Fibroblast of skin of left quadriceps (primary cell): ENCODE measurements at places on chromosomes 13 and 19.

GRCh38 chr13:95420501-95420900 lies 119.2 kb upstream of the ABCC4 start:
- no peak for DNase-seq

GRCh38 chr13:76307142-76307541 lies 579.1 kb downstream of the KCTD12 start:
- DNase-seq: no peak

DNA sequence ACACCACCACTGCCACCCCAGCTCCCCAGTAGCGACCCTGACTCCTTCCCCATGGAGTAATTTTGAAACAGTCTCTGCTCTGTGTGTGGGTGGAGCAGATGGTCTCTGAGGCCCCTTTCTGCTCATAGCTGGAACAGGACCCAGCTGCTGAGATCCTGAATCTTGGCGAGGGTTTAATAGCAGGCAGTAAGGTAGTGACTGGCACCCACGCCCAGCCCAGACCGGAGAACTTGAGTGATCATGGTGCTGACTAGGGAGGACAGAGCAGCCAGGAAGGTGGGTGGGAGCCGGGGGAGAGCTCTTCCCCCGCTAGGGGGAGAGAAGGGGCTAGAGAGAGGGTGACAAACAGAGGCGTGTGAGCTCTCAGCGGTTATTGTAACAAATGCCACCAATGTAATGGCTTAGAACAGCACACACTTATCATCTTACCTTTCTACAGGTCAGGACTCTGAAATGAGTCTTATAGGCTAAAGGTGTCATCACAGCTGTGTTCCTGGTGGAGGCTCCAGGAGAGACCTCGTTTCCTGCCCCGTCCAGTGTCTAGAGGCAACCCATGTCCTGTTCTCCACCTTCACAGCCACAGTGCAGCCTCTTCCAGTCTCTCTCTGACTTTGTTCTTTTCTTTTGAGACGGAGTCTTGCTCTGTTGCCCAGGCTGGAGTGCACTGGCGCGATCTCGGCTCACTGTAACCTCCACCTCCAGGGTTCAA lies 7.2 kb upstream of the ACER1 start:
- no peak for DNase-seq

DNA sequence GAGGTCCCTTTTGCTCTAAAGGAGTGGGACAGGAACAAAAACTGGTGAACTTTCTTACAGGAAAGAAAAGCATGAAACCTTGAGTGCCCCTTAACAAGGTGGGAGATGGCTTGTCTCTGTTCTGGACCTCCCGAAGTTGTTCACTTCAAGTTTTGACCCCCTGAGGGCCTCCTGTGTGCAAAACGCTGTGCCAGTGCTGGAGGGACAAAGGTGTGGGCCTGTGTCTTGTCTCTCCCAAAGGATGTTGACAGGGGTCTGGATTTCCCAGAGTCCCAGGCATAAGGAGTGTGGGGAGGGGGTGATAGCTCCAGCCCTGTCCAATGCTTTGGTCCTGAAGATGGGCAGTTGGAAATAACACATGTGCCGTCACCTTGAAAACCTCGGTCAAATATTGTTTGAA lies 6.5 kb downstream of the ZNF536 start:
- DNase-seq: no peak

DNA sequence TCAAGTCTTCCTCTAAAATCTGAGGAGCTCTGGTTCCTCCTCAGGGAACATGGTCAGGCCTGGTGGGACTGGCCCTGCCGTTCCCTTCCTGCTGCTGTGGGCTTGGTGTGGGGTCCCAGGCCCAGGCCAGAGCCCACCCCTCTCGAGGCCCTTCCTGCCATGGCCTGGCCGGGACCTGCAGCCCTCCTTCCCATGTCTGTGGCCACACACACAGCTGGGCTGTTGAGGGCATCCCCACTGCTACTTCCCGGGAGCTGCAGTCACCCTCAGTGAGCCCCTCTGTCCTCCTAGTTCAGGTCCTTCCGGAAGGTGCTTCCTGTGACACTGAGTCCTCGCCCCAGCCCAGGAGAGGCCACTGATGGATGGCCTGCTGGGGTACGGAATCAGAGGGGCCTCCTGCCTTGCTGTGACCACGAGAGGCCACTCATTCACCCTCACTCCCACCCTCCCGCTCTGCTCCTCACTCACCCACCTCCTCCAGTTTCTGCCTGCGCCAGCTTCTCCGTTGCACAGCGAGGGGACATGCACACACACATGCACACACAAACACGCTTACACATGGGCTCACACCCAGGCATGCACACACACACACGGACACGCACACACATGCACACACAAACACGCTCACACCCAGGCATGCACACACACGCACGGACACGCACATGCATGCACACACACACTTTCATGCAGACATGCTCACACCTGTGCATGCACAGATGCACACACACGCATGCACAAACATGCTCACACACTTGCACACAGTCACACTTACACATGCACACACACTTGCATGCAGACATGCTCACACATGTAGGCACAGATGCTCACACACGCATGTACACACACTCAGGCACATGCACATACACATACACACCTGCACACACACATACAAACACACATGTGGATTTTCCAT lies 7.3 kb upstream of the MCF2L start:
- DNase-seq: no peak

DNA sequence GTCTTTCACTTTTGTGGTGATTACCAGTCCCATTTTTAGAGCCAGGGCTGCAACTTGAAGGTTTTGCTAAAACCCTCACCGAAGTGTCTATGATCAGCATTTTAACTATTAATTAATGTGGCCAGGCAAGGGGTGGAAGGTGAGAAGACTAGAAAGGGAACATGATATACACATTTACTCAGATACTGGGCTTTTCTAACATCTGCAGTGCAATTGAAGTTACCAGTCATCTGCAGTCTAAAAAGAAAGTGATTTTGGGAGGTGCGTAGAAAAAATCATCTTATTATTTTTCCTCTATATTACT lies 481 bp downstream of the ALOX5AP start:
- no peak for DNase-seq

DNA sequence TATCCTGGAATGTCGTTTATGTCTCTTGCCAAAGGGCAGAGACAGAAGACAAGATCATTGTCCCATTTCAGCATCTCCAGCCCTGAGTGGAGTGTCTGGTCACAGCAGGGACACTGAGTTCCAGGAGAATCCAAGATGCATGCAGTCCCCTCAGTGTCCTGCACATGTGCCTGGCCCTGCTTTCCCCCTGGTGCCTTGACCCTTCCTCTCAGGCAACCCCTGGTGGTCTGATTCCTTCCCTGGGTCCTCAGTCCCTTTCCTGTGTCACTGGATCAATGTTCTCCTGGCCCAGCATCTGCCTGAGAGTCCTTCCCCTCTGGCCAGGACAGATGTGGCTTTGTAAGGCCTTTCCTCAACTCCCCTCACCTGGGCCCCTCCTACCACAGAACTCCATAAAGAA lies 9.0 kb downstream of the CEACAM21 start:
- no peak for DNase-seq

- DNase-seq: no peak
These were observed 84.7 kb upstream of the PCDH8 start for GRCh38 chr13:52933099-52933498.

DNA sequence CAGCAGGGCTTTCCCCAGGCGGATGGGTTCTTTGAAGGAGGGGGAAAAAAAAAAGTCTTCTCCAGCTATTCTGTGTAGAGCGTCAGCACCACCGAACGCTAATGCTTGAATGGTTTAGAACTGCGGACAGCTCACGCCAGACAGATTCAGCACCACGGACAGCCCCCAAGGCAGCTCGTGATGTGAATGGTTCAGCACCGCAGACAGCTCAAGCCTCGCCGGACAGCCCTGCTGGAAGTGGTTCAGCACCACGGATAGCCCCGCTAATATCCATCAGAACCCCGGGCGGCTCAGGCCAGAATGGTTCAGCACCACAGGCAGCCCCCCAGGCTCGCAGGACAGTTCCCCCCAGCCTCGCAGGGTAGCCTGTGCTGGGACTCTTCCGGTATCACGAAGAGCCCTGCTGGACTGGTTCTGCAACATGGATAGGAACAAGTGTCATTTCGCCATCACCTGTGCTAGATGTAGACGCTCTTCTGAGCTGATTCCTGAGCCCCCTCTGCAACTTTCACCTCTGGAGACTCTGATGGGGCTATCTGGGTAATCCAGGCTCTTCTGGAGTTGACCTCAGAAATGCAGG lies 4.9 kb upstream of the SMIM17 start:
- DNase-seq: peak; percentile 9

DNA sequence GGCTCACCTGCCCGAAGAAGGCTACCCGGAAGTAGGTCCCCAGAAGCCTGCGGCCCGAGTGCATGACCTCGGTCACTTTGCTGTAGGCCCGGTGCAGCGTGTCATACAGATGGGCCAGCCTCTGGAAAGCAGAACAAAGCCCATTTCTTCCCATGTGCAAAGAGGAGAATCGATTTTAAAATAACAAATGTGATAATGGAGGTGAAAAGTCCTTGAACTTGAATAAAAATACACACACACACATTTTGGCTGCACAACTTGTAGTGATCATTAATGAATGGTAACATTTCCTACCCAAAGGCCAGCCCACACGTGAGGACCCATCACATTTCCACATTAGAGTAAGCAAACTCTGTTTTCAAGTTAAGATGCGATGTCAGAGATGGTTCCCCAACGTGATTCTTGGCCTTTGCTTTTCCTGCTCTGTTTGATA lies 56.9 kb upstream of the SLC15A1 start:
- no peak for DNase-seq

GRCh38 chr19:3767050-3767449 lies 4.6 kb downstream of the MRPL54 start:
- no peak for DNase-seq

DNA sequence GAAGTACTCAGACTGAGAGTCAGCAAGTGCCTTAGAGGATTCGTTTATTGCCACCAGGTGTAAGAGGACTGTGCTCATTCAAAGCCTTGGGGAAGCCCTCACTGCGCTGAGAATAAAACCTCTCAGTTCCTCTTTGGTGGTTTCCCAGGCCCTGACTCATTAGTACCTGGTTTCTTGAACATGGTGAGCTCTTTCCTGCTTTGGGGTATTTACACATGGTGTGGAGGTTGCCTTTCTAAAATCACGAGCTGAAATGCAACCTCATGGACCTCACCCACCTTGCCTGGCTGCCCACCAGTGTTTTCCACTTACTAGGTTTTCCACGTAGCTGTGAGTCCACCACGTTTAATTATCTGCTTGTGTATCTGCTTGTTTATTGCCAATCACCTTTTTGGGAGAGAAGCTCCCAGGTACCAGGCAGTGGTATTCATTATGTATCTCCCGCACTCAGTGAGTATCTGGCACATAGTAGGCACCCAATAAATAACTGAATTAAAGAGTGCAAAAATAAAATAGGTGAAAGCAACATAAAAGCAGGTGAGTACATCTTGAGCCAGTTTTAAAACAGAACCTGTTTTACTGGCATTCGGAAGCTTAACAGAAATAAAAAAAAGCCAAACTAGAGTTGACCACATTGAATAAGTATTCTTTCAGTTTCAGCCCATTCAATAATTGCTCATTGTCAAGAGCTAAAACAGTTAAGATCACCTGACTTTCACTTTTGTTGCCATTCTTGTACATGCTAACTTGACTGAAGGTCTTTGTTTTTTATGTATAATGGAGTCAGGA lies 533.0 kb downstream of the MYO16 start:
- no peak for DNase-seq

GRCh38 chr19:9793071-9793591 lies 24.6 kb upstream of the ZNF846 start:
- no peak for DNase-seq

DNA sequence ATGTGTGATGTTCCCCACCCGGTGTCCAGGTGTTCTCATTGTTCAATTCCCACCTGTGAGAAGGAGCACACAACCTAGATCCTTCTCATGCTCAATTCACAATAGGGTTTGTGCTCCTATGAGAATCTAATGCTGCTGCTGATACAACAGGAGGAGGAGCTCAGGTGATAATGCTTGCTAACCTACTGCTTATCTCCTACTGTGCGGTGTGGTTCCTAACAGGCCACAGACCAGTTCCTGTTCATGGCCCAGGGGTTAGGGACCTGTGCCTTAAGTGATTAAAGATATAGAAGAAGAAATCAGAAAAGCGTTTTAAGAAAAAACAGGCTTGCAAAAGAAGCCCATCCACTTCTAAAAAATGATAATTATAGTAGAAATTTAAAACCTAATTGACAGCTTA lies 17.5 kb downstream of the DLEU7 start:
- no peak for DNase-seq

GRCh38 chr13:97289514-97290298 lies 67.6 kb downstream of the MBNL2 start:
- DNase-seq: no peak
